ENCODE measurements at places on chromosomes 2 and 18.

DNA sequence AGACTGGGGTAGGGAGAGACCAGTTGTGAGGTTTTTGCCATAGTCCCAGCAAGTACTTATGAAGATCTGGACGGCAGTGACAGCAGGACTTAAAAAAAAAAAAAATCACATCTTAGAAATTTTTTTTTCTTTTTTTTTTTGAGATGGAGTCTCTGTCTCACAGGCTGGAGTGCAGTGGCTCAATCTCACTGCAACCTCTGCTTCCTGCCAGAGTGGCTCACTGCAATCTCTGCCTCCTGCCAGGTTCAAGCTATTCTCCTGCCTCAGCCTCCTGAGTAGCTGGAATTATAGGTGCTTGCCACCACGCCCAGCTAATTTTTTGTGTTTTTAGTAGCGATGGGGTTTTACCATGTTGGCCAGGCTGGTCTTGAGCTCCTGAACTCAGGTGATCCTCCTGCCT lies 22.4 kb upstream of the STAT4 start:
- DNase-seq = no peak

DNA sequence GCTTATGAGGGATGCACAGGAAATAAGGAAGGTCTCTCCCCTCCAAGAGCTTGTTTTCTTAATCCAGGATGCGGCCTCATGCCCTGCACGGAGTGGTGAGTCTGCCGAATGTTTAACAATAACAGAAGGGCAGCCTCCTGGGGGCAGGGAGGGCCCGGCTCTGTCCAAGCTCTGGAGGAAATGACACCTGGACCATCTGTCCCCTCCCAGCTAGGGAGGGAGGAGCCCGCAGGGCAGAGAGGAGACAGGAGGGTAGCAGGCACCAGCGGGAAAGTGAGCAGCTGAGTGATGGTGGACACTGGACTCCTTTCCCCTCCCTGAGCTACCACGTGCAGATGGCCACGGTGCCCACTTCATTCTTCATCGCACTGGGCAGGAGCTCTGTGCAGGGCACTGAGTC lies 398.2 kb upstream of the MYT1L start:
- no peak for DNase-seq

- DNase-seq = no peak
Measured at GRCh38 chr2:212815453-212815852, 276.9 kb upstream of the ERBB4 start.

DNA sequence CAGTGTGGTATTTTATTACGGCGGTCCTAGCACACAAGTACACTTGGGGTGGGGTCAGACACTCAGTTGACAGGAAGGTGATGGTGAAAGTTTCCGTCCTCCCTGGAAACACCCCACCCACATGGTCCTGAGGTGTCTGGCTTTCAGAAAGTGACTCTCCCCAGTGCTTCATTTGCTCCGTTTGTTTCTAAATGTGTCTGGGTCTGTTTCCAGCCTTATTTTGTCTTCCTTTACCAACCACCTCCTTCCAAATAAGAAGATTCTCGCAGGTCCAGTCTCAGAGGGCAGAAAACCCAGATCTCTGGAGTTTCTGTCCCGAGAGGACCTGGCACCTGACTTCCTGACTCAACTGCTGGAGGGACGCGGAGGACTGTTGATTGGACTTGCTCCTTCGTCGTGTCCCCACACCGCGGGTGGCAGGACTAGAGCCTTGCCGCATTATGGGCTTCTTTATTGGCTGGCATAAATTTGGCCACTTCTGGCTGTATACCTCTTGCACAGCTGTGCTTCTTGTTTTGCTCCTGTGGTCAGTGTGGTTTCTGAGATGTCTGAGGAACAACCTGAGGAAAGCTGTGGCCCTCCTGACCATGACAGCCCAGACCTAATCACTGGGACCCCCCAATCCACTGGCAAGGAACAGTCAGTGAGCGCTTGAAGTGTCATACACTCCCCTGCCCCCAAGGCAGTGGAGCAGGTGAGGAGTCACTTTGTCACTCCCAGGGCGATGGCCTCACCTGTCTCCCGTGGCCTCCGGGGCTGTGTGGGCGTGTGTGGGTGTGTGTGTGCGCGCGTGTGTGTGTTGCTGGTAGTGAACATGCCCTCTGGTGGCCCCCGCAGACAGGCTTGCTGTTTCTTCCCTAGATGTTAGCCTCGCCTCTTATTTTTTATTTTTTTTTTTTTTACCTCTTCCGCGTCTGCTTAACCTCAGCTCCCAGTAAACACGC lies 45.6 kb downstream of the MEX3C start:
- DNase-seq = peak; percentile 47

DNA sequence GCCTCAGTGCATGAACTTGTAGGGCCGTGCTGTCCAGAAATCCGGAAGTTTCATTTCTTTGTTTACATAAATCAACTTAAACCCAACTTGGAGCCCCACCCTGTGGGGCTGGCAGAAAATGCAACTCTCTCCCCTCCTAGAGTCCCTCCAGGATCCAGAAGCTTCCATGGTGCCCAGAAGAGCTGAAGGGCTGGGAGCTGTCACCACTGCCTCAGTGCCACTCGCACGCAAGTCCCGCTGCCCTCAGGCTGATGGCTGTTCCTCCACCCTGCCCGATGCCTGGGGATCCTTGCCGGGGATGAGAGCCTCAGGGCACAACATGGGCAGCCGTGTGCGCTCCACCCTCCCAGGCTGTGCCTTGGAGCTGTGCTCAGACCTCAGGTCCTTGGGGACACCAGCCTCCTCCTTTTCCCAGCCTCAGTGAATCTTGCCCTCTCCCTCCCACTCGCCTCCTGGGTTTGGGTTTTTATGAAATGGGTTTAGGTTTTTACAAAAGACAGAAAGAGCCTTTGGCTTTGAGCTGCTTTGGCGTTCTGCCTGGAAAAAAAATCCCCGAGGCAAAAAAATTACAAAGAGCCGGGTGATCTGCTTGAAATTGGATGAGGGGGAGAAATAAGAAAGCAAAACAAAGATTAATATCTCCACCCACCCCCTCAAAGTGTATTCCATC lies 155.2 kb downstream of the TWIST2 start:
- no peak for DNase-seq

- DNase-seq = no peak
Measured at GRCh38 chr2:202317080-202317857, 51.7 kb downstream of the NOP58 start.

GRCh38 chr2:161976917-161977316 lies 97.1 kb downstream of the DPP4 start:
- no peak for DNase-seq

DNA sequence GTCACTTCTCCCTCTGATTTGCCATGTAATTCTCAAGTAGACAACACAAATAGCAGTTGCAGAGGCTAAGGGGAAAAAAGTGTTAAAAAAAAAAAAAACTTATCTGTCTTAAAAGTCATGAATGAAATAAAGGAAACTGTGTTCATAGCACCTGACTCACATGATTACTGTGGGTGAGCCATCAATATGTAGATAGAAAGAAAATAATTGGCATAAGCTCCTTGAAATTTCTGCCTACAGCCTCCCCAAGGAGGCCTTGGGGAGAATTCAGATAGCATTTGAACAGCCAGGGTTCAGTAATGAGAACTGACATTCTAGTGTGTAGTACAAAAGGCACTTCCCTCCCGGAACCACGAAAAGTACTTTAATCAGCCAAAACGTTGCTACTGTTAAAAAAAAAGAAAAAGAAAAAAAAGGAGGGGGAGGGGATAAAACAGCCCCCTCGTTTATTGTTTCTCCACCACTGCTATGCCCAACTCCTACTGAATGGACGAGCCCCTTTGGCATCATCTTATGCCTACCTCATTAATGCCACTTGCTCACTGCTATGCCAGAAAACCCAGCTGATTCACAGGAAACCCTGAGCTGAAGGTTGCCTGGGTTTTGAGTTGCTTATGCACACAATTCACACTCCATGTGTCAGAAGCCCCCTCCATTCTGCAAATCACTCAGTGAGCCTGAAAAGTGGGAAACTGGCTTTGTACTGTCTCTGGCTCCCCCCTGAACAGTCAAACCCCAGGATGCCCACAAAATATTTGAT lies 65.5 kb upstream of the KLF7 start:
- no peak for DNase-seq

DNA sequence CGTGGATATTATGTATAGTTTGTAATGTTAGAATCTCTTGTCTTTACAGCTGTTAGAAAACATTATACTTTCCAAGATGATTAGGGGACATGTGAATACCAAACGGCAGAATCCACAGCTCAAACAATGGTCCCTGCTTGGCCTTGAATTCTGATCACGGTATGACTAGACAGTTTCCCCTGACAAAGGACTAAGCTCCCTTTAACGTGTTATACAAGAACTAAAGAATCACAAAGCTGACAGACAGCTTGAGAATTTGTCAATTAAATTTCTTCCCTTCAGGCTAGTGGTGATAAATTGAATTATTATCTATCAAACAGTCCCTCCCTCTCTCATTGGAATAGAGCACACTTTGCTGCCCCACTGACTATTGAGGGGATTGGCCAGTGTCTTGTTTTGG lies 359.2 kb upstream of the ID2 start:
- DNase-seq = no peak

DNA sequence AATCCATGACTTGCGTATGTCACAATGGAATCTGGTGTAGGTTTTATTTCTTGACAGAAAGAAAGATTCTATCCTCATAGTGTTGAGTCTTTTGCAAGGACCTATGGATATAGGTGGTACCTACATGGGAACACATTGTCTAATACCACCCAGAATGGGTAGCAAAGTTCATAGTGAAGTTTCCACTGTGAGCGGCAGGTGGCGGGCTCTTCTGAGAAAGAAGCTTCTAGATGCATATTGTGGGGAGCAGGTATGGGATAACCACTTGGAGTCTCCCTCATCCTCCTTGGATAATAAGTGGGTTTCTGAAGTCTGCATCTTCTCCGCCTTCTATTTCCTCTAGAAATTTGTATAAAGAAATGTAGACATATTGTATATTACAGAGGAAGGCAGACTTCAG lies 44.9 kb downstream of the LINC00305 start:
- no peak for DNase-seq

- DNase-seq = no peak
Measured at GRCh38 chr2:16971722-16972234, 306.1 kb upstream of the CYRIA start.

- no peak for DNase-seq
Measured at GRCh38 chr2:239328351-239329191, 72.2 kb downstream of the HDAC4 start.

DNA sequence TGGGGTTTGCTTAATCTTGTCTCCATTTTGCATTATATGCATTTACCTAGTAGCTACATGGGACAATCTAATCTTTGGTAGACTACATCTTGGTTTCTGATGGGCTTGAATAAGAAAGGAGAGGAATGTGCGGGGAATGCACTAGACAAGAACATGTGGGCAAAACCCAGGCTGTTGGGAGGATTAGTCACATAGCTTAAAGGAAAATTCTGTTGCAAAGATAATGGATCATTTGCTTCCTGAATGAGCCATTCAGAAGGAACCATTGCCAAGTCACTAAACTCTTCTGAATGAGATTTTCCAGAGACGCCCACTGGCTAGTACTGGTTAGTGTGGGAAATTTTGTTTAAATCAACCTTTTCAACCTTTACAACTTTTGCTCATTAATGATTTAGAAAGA lies 84.8 kb downstream of the OSBPL6 start:
- DNase-seq = no peak

GRCh38 chr18:31041271-31042083 lies 1.1 kb downstream of the DSC3 start:
- no peak for DNase-seq

DNA sequence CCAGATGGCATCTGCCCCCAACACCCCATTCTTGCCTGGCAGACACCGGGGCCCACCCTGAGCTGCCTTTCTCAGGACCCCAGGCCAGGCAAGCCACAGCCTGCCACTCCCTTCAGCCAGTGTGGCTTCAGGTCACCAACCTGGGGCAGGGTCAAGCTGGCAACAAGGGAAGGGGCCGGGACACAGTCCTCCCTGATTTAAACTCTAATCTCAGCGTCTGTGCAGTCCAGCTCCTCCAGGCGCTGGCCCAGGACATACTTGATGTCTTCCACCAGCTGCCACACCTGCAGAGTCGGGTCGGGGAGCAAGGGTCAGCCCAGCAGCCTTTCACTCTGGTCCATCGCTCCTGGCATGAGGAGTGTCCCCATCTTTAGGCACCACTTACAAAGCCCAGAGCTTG lies 29.0 kb upstream of the ALPP start:
- no peak for DNase-seq

DNA sequence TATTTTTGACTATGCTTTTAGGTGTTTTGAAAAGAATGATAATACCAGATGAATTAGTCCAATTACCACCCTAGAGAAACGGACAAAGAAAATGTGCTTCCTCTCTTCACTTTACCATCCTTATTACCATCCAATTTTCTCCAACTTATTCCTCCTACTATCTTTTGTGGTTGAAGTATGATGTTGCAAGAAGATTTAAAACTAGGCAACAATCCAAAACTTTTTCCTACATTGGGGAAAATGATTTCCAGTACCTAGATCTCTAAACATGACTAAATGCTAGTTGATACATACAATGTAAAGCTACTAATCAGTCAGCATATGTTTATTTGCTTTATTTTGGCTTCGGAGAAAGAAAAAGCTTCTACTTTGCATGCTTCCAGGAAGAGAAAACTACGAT lies 355.0 kb upstream of the LYPD1 start:
- no peak for DNase-seq

- no peak for DNase-seq
Measured at GRCh38 chr2:123162400-123163016, 862.6 kb upstream of the CNTNAP5 start.

DNA sequence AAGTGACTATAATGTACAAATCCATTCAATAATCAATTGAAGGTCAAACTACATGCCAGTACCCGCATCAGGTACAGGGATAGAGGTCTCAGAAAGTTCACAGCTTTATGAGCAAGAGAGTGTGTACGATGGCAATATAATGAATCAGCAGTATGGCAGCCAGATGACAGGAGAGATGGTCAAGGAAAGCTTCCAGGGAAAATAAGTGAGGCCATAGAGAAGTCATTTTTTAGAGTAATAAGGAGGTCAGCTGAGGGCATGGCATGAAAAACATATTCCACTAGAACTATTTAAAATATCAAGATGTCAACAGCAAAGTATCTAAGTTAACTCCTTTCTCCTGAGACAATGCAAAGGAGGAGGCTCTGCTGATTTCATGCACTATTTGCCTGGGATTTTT lies 108.0 kb downstream of the SLC8A1 start:
- no peak for DNase-seq

DNA sequence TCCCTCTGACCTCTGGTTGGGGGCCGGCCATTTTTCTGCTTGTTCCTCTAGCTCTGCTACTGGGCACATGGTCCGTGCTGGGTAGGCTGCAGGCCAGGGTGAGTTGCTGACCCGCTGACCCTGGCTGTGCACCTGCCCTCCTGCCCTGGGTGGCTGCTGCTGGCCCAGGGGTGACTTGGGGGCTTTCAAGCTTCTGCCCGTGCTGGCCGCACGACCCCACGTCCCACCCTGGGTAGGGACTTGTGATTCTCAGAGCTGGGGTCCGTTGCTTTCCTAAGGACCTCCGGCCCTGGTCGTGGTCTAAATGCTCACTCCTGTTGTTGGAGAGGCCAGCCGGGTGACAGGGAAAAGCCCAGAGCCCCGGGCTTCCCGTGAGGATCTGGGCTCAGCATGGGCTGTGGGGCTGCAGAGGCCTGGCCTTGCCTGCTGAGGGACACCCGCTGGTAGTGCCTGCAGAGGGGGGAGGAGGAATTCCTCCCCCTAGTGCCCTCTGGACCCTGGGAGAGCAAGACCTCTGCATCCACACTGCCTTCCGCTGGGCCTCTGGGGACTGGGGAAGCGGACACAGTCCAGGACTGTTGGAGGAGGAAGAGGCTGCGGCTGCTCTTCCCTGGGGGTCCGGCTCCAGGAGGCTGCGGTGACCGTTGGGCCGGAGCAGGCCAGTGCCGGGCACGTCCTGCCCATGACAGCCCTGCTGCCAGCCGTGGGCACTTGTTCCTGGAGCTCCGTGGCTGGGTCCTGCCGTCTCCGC lies 6.3 kb upstream of the GAL3ST2 start:
- DNase-seq = no peak

GRCh38 chr2:15163326-15163725 lies 397.8 kb downstream of the NBAS start:
- no peak for DNase-seq
